ENCODE measurements at places on chromosomes 1 and 21. TPM values are rescaled to one million over a fixed set of nuclear protein-coding genes. Genes with fewer than 3 reads are reported as not detected.

The ALG14 gene
- 4.6 TPM for total RNA-seq

The NBPF6 gene
- total RNA-seq, result not detected

The BECN2 gene
- not detected for total RNA-seq

DNA sequence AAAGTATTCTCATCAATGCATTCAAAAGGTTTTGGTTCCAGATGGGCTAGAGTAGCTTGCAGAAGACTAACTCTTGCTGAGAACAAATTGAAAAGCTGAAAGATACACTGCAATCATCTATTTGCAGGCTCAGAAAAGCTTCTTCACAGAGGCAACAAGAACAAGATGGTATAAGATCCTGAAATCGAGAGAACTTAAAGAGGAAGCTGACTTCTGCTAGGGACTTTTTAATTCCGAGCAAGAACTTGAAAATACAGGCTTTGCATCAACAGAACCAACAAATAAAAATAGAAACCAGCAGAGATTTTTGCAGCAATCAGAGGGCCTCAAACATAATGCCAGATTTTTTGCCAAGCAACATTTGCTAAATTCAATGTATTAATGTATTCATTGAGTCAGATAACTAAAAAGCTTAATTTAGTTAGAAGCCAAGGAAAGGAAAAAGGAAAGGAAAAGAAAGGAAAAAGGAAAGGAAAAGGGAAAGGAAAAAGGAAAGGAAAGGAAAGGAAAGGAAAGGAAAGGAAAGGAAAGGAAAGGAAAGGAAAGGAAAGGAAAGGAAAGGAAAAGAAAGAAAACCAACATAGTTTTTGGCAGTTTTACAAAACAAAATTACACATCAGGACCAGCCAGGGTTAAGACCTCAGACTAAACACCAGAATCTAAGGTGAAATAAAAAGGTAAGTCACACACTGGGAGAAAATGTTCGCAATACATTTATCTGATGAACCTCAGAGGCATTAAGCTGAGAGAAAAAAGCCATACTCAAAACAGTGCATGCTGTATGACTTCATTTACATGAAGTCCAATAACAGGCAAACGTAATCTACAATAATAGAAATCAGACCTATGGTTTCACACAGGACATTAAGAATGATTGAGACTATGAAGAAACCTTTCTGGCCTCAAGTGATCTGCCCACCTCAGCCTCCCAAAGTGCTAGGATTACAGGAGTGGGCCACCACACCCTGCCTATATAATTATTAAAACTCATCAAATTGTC, 42.6 kb downstream of the FAF1 start:
- H3K4me1 ChIP-seq, result no peaks in the 10 kb centered on the region
- H3K27ac ChIP-seq, result no peak overlapping the region
- DNase-seq, result no peak
- no peak overlapping the region for H3K4me3 ChIP-seq
- H3K27me3 ChIP-seq, result no peaks in the 10 kb centered on the region

DNA sequence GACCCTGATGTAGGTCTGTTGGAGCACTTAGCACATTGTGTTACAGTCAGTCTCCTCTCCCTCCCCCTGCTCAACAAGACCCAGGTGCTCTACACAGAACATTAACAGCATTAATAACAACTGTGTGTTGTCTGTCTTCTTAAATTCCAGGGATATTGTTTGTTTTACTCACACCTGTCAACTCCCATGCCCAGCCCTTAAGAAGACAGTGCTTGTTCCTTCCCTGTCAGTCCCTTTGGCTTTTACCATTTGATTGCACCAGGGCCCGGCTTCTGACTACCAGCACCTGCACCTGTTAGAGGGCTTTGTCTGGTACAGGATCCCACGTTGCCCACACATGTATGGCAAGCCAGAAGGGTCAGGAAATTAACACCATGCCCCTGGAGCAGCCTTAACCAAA, 11.7 kb downstream of the RIMKLA start:
- no peak overlapping the region for H3K27ac ChIP-seq
- DNase-seq, result no peak
- H3K4me3 ChIP-seq, result no peak overlapping the region

The ANGPTL1 gene
- 12.3 TPM for total RNA-seq
